T-helper 1 cell (primary cell): ENCODE measurements at places on chromosomes 4 and X.

- DNase-seq, result no peak
Measured at GRCh38 chrX:12767856-12768255, 23.4 kb upstream of the PRPS2 start.

DNA sequence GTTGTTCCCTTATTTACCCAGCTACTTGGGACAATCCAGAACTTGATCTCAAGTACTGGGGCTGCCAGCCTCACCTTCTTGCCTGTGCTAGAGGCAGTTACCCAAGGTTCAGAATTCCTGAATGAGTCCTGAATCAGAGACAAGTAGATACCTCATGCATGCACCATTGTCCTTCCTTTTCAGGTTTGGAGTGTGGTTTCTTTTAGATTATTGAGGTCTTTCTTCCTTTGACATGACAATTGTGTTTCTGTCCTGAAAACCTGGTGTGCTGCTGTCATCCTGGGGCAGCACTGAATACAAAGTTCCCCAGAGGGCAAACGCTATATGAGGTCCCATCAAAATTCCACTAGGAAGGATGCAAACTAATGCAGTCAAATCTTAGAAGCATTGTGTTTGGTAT lies 3.5 kb downstream of the CXCL2 start:
- no peak for DNase-seq

- no peak for DNase-seq
Measured at GRCh38 chr4:74714611-74715130, 79.7 kb downstream of the BTC start.

DNA sequence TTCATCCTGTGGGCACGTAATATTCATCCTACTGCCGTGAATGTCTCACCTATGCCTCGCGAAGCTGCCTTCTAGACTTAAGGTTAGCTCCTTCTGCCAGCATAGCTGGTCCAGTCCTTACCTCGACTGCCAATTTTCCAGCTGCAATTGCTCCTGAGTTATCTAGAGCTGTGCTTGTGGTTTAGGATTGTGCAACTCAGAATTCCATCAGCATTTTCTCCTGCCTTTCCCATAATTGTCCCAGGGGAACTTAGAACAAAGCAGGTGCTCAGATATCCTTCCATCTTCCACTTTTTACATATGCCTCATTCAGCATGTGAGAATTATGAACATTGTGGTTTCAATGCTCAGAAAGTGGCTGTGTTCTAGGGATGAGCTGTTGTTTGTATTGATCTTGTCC lies 131.4 kb upstream of the ADGRL3 start:
- DNase-seq, result no peak

GRCh38 chr4:125323654-125324053 lies 8.9 kb downstream of the FAT4 start:
- no peak for DNase-seq

DNA sequence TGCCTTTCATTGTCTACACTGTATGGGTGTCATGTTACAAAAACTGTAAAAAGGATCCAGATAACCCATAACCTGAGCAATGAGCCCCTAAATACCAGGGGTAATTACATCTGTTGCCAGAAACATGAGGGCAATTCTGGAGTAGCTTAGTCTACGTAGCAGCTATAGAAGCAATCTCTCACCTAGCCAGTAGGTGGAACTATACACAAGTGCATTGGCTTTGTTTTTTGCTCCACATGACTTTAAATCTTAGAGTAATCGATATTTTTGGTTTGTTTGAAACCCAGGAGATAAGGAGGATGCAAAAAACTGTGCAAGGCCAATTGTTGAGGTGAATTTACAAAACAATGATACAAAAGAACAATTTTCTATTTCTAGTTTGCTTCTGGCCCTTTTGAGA lies 57.5 kb downstream of the GPR82 start:
- no peak for DNase-seq

- DNase-seq, result no peak
Measured at GRCh38 chr4:8819473-8820177, 52.0 kb downstream of the HMX1 start.

- no peak for DNase-seq
Measured at GRCh38 chr4:38371391-38371851, 292.6 kb upstream of the KLF3 start.

GRCh38 chr4:168118116-168118655 lies 25.8 kb downstream of the ANXA10 start:
- DNase-seq, result no peak

DNA sequence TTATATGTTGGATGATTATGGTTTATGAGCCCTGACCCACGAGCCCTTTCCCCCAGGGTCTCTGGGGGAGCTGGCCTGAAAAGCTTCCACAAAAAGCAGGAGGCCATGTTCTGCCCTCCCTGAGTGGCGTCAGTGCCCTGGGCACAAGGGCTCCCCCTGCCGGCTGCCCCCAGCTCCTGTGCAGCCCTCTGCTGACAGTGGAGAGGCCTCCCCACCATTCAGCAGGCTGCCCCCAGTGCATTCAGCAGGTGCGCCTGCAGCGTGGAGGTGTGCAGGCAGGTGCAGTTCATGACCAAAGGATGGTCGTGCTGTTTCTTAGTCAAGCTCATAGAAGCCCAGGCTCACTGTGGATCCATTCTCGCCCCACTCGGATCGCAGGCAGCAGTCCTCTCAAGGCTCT lies 12.5 kb upstream of the S100P start:
- DNase-seq, result no peak

DNA sequence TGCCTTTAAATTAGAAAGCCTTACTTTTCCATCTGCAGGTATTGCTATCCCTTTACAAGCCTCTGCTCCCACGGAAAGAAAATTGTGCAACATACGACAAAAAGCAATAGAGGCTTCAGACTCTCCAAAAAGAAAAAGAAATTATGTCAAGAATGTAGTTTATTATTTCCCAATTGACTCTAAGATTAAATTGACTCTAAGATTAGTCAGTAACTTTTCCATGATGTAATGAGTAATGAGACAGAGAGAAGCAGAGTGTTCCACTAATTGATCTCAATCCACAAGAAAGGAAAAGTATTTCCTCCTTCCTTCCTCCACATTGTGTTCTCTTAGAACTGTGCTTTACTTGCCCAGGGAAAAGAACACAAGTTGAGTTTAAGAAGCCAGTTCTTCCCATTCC lies 345.7 kb upstream of the HS3ST1 start:
- no peak for DNase-seq

DNA sequence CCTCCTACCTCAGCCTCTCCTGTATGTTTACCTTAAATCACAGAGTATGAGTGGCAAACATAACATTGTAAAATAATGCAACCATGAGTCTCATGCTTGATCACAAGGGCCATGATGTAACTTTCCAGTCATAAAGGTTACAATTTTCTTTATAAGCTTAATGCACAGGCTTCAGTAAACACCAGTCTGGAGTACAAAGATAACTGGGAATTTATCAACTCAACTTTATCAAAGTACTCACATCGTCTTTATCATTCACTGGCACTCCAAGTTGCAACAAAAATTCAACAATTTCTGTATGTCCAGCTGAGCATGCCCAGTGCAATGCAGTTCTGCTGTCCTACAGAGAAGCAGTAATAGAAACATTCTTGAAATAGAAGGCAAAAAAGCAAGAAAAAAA lies 2.8 kb downstream of the PSMD10 start:
- DNase-seq, result no peak

- no peak for DNase-seq
Measured at GRCh38 chr4:87311684-87312083, 11.0 kb downstream of the HSD17B13 start.

DNA sequence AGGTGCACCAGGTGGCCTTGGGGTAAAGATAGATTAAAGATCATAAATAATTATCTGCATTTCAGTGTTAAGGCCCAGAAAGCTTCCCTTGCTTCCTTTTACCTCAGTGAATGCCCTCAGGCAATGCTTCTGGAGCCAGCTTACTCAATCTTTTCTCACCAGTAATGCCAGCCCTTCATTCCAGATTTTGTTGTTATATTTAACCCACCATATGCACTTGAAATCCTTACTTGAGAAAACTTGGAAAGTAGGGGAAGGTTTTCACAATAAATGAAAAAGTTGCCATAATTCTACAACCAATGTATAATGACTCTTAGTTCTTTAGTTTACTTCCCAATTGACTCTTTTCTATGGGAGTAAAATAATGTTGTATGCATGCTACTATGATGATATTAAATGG lies 17.1 kb upstream of the PBDC1 start:
- no peak for DNase-seq

DNA sequence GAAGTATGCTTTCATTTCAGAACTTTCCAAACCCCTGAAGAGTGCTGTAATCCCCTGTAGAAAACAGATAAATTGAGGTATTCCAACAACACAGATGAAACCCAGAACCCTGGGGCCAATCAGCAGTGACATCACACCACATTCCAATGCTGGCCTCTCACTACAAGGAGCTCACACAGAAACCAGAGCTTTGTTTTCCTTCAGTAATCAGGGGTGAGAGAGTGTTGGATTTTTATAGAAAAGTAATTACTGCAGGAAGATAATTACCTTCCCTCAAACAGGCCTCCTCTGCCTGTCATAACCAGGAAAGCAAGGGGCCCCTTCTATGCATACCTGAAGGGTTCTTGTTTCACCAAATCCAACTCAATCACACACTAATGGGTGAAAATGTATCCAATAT lies 246.2 kb downstream of the SCFD2 start:
- DNase-seq, result no peak

- DNase-seq, result no peak
Measured at GRCh38 chrX:17377091-17377717, 2.2 kb downstream of the NHS start.

- DNase-seq, result no peak
Measured at GRCh38 chr4:15361529-15361928, 66.3 kb upstream of the C1QTNF7 start.

DNA sequence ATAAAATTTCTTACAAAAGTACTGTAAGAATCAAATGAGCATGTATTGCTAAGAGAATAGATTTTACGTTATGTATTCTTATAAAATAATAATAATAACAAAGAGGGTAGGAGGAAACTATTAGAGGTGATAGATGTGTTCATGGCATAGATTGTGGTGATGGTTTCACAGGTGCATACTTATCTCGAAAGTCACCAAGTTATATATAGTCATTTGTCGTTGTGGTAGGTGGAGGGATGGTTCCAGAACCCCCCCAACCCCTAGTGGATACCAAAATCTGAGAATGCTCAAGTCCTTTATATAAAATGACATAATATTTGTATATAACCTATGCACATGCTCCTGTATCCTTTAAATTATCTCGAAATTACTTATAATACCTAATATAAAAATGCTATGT lies 36.7 kb upstream of the H2AZ1 start:
- no peak for DNase-seq

GRCh38 chr4:186445040-186445439 lies 110.3 kb downstream of the MTNR1A start:
- no peak for DNase-seq

- no peak for DNase-seq
Measured at GRCh38 chrX:15344106-15344505, 8.8 kb upstream of the PIGA start.

DNA sequence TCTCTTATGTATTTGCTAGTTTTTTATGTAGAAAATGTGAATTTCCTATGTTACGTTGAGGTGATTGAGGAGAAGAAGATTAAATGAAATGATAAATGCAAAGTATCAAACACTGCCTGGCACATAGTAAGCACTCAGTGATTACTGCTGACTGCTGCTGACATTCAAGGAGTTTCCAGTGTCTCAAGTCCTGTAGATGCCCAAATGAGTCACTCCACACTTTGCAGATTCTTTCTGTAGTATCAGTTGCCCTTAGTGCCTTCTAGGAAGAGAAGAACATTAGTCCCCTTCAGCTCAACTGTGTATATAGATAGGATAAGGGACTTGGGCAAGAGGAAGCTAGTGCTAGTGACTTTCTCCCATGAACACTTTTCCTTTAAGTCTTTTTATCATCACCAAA lies 240.5 kb upstream of the TEX13A start:
- DNase-seq, result no peak

DNA sequence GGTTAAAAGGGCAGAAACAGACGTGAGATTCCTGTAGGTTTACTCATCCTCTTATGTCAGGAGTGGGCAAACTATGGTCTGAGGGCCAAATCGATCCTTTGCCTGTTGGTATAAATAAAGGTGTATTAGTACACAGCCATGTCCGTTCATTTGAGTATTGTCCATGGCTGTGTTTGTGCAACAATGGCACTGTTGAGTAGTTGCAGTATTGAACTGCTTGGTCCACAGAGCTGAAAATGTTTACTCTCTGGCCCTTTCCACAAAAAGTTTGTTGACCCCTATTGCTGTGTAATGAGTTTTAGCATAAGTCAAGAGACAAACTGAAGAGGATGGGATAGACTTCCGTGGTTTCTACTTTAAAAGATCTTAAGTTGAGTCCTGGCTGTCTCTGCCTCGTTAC lies 59.0 kb upstream of the MID1 start:
- DNase-seq, result no peak

- DNase-seq, result no peak
Measured at GRCh38 chrX:130691576-130691975, 211.4 kb downstream of the ENOX2 start.

GRCh38 chr4:108796173-108796572 lies 33.3 kb upstream of the ETNPPL start:
- DNase-seq, result no peak

DNA sequence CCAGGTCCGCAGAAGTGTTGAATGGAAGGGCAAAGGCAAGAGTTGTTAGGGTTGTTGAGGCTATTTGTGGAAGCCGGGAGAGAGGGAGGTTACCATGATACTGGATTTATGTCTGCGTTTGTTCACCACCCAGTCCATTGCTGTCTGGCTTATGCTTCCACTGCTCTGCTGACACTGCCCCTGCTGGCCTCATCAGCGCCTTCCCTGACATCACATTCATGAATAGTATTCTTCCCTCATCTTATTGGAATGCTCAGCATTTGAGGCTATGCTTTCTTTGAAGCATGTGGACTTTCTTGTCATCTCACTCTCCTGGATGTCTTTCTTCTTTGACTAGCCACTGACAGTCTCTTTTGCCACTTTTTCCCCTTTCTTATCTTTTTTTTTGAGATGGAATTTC lies 10.3 kb downstream of the GNL3L start:
- no peak for DNase-seq

DNA sequence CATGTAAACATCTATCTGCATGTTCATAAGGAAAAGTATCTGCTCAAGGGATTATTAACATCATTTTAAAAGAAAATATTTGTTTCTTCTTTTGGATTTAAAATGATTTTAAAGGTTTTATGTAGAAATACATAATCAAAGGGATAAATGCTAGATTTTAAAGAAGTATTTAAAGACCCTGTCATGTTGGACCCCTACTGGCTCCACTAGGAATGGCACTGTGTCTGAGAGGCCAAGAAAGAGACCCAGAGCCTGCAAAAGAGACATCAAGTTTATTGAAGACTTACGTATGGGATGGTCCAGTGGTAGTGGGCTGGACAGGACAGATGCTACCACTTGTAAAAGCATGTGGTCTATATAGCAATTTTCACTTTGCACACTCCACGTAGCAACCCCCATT lies 78.7 kb upstream of the PCDH18 start:
- no peak for DNase-seq

GRCh38 chr4:170386971-170387370 lies 297.2 kb upstream of the AADAT start:
- no peak for DNase-seq

DNA sequence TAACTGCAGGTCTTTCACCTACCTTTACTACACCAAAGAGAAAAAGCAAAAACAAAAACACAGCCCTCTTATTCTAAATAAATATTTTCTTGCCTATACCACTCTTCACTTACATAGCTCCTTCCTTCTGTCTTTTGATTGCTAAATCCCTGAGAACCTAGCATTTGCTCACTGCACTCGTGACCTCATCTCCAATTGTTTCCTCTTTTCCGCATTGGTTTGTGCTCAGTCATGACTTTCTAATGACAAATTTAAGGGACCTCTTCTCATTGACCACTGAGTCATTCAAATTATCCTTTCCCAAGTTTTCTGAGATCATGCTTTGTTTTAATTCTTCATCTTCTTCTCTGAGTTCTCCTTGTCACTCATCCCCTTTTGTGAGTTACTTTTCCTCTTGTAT lies 1697.1 kb downstream of the STIM2 start:
- no peak for DNase-seq

- DNase-seq, result no peak
Measured at GRCh38 chrX:129755779-129756650, 17.2 kb downstream of the XPNPEP2 start.
